ENCODE measurements at places on chromosomes 5 and 9. TPM values are rescaled to one million over a fixed set of nuclear protein-coding genes. Genes with fewer than 3 reads are reported as not detected.
A peak's percentile ranks its signal among the peaks of the same experiment; 100 is the strongest.

- no peaks in the 10 kb centered on the region for H3K27me3 ChIP-seq
- no peak overlapping the region for H3K4me3 ChIP-seq
- H3K4me1 ChIP-seq: no peaks in the 10 kb centered on the region
- no peak overlapping the region for H3K27ac ChIP-seq
These were observed 539.6 kb downstream of the LRRC70 start for GRCh38 chr5:63118221-63118620.

GRCh38 chr5:107820429-107820828, 149.7 kb upstream of the EFNA5 start:
- no peak overlapping the region for H3K4me3 ChIP-seq
- no peak for DNase-seq
- H3K4me1 ChIP-seq: no peaks in the 10 kb centered on the region
- no peaks in the 10 kb centered on the region for H3K36me3 ChIP-seq
- no peaks in the 10 kb centered on the region for H3K27me3 ChIP-seq
- H3K27ac ChIP-seq: no peak overlapping the region

- no peaks in the 10 kb centered on the region for H3K36me3 ChIP-seq
- H3K4me3 ChIP-seq: no peak overlapping the region
- H3K27ac ChIP-seq: no peak overlapping the region
These were observed 1005.5 kb upstream of the PTPRD start for GRCh38 chr9:11618241-11618805.

NDUFA8 gene
- 75.5 TPM for total RNA-seq

CENPK gene
- total RNA-seq: 0.58 TPM

- H3K4me1 ChIP-seq: peaks cover 4% of the 10 kb centered on the region
- H3K4me3 ChIP-seq: no peak overlapping the region
- no peak overlapping the region for H3K27ac ChIP-seq
- no peaks in the 10 kb centered on the region for H3K36me3 ChIP-seq
- no peaks in the 10 kb centered on the region for H3K27me3 ChIP-seq
These were observed 95.9 kb upstream of the SPRY4 start for GRCh38 chr5:142420561-142421227.

GRCh38 chr5:134394932-134395331, 16.7 kb downstream of the CDKN2AIPNL start:
- DNase-seq: no peak
- H3K27me3 ChIP-seq: no peaks in the 10 kb centered on the region
- H3K27ac ChIP-seq: no peak overlapping the region
- no peaks in the 10 kb centered on the region for H3K4me1 ChIP-seq

FBN2 gene
- 4.3 TPM for total RNA-seq

SLIT3 gene
- total RNA-seq: 14.3 TPM

GRCh38 chr5:106292654-106293053, 1378.1 kb downstream of the EFNA5 start:
- no peaks in the 10 kb centered on the region for H3K36me3 ChIP-seq
- no peaks in the 10 kb centered on the region for H3K4me1 ChIP-seq
- DNase-seq: no peak

DNA sequence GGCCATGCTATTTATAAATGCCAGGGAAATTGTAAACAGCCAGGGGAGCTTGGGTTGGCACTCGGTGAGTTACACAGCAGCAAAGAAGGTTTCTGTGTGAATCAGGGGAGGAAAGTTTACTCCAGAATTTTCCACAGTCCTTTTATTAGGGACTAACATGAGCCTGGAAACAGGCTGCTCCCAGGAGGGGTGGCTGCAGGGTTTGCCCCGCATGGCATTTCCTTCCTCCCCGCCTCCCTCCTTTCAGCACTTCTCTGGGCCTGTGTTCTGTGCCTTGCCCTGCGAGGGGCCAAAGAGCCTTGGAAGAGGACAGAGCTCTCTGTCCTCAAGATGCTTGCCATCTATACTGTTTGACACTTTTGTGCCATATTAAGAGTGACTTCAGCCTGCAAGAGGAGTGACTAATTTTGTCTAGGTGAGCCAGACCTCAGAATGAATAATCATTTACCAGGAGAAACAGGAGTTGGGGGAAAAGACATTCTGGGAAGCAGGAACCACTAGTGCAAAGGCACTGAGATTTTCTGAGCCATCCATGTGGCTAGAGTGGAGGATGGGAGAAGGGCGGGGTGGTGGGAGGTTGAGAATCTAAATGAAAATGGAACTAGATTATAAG, 1.8 kb downstream of the GSN start:
- DNase-seq: no peak
- H3K4me3 ChIP-seq: peak overlapping the region; percentile 88
- peak overlapping the region; percentile 96 for H3K27ac ChIP-seq
- H3K4me1 ChIP-seq: peaks cover 81% of the 10 kb centered on the region

DNA sequence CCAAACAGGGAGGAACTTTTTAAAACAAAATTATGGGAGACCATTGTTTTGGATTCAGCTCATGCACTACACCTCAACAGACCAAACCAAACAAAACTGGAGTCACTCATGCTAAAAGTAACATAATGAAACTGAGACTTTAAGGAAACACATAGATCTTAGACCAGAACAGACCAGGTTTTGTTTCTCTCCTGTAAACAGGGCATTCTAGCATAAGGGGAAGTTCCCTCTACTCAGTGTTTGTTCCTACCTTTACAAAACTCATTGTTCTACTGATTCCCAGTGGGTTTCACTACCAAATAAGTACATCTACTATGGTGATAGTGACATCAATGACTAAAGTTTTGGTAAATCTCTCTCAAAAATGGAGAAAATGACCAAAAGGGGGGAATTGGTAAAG, 1103.6 kb upstream of the EDIL3 start:
- no peak for DNase-seq
- H3K4me3 ChIP-seq: no peak overlapping the region
- no peak overlapping the region for H3K27ac ChIP-seq
- H3K4me1 ChIP-seq: no peaks in the 10 kb centered on the region
- no peaks in the 10 kb centered on the region for H3K36me3 ChIP-seq

LHX2 gene
- total RNA-seq: not detected

PCDHGB3 gene
- total RNA-seq: 8.8 TPM

- H3K4me1 ChIP-seq: peaks cover 69% of the 10 kb centered on the region
- H3K27me3 ChIP-seq: no peaks in the 10 kb centered on the region
- DNase-seq: peak; percentile 79
- H3K27ac ChIP-seq: no peak overlapping the region
These were observed 21.1 kb upstream of the NOTCH1 start for GRCh38 chr9:136566901-136567300.

- no peak for DNase-seq
- no peaks in the 10 kb centered on the region for H3K4me1 ChIP-seq
- no peaks in the 10 kb centered on the region for H3K27me3 ChIP-seq
- no peak overlapping the region for H3K27ac ChIP-seq
- no peak overlapping the region for H3K4me3 ChIP-seq
These were observed 570.4 kb downstream of the NR2F1-AS1 start for GRCh38 chr5:93010616-93011015.

GRCh38 chr9:131094622-131095021, 1.7 kb upstream of the AIF1L start:
- H3K27me3 ChIP-seq: peaks cover 73% of the 10 kb centered on the region
- peaks cover 37% of the 10 kb centered on the region for H3K4me1 ChIP-seq
- DNase-seq: no peak

DNA sequence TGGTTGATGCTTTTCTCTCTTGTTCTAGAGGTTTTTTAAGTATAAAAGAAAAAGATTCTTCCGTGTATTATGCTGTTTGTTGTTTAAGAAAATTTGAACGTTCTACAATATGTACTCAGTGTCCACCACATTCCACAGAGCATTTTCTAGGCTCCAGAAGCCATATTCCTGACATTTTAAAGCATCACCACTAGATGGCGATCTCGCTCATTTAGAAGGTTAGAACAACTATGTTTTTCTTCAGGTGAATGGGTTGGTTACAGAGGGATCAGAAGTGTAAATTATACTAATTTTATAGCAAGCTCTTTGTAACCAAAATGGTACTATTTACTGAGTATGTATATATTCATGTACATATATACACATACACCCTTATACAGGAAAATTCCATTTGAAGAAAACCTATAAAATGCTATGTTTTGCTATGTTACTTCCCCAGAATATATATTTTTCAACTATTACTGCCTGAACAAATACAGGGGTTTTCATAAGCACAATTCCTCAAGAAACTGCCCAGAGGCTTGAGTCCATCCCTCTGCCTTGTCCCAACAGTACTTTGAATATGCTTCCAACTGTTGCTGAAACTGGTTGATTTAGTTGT, 284.3 kb downstream of the CCDC171 start:
- no peak overlapping the region for H3K4me3 ChIP-seq
- DNase-seq: no peak
- no peaks in the 10 kb centered on the region for H3K4me1 ChIP-seq
- H3K27me3 ChIP-seq: no peaks in the 10 kb centered on the region

- no peak overlapping the region for H3K27ac ChIP-seq
- no peak overlapping the region for H3K4me3 ChIP-seq
- no peak for DNase-seq
- H3K4me1 ChIP-seq: no peaks in the 10 kb centered on the region
These were observed 44.1 kb upstream of the ANKRD33B start for GRCh38 chr5:10519729-10520128.

DNA sequence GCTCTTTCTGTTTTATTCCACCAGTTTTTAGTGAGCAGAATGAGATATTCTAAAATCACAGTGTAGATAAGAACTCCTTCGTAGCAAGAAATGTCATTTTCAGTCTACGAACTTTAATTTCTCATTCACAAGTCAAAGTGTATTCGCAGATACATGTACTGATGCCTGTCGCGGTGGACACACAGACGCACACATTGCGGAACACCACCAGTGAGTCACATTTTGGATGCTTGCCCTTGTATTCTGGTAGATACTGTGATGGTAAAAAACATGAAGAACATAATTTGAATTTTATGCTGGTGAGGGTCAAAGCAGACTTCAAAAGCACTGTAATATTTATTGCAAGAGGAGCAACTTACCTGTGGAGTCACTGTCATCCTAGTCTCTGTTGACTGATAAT, 4.7 kb upstream of the C9orf57 start:
- H3K4me3 ChIP-seq: no peak overlapping the region
- H3K36me3 ChIP-seq: no peaks in the 10 kb centered on the region
- no peak for DNase-seq
- no peaks in the 10 kb centered on the region for H3K4me1 ChIP-seq
- H3K27ac ChIP-seq: no peak overlapping the region

CD14 gene
- 99.8 TPM for total RNA-seq

- H3K27ac ChIP-seq: no peak overlapping the region
- no peaks in the 10 kb centered on the region for H3K27me3 ChIP-seq
- H3K36me3 ChIP-seq: peaks cover 19% of the 10 kb centered on the region
- DNase-seq: no peak
- H3K4me3 ChIP-seq: no peak overlapping the region
These were observed 13.8 kb downstream of the TBC1D2 start for GRCh38 chr9:98241357-98242300.

SH3TC2 gene
- 0.29 TPM for total RNA-seq

DNA sequence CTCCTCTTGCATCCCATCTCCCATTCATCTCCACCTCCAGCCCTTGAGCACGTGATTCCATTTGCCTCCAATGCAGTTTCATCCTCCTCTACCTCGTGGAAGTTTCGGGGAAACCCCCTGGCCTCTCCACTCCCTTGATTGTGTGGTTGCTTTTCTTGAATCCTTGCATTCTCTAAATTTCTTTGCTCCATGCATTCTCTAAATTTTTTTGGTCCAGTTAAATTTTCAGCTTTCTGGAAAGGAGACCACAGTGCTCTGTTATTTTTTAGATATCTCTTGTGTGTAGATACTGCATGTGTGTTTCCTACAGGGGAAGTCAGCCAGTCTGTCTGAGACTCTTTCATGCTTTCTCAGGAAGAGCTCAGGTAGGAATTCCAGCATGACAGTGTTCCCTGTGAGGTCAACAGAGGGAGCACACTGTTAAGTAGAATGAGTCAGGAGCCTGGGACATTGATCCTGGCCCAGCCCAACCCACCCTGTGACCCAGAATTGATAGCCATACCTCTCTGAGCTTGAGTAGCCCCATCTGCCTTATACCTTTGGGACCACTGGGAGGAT, 52.8 kb downstream of the AMBP start:
- H3K4me1 ChIP-seq: no peaks in the 10 kb centered on the region
- no peak overlapping the region for H3K4me3 ChIP-seq
- no peak for DNase-seq
- no peaks in the 10 kb centered on the region for H3K27me3 ChIP-seq
- peaks cover 71% of the 10 kb centered on the region for H3K36me3 ChIP-seq

GRCh38 chr9:130193103-130193502, 20.9 kb downstream of the NCS1 start:
- DNase-seq: no peak
- no peaks in the 10 kb centered on the region for H3K4me1 ChIP-seq
- no peaks in the 10 kb centered on the region for H3K36me3 ChIP-seq
- H3K27ac ChIP-seq: peak overlapping the region; percentile 67
- H3K4me3 ChIP-seq: no peak overlapping the region

LAMC3 gene
- total RNA-seq: not detected

GRCh38 chr5:3811116-3811515, 215.5 kb downstream of the IRX1 start:
- H3K27me3 ChIP-seq: no peaks in the 10 kb centered on the region
- no peak for DNase-seq
- no peaks in the 10 kb centered on the region for H3K4me1 ChIP-seq

- no peaks in the 10 kb centered on the region for H3K27me3 ChIP-seq
- DNase-seq: peak; percentile 47
- H3K36me3 ChIP-seq: no peaks in the 10 kb centered on the region
- H3K4me3 ChIP-seq: no peak overlapping the region
- peak overlapping the region; percentile 56 for H3K27ac ChIP-seq
These were observed 67.2 kb upstream of the IFNE start for GRCh38 chr9:21549251-21549765.

Data from stomach (tissue), 19 donors.